KBM-7 (cell line): ENCODE measurements at places on chromosomes 1 and 21.

- DNase-seq, result no peak
Observed at GRCh38 chr1:208139434-208140045, 104.6 kb downstream of the PLXNA2 start.

DNA sequence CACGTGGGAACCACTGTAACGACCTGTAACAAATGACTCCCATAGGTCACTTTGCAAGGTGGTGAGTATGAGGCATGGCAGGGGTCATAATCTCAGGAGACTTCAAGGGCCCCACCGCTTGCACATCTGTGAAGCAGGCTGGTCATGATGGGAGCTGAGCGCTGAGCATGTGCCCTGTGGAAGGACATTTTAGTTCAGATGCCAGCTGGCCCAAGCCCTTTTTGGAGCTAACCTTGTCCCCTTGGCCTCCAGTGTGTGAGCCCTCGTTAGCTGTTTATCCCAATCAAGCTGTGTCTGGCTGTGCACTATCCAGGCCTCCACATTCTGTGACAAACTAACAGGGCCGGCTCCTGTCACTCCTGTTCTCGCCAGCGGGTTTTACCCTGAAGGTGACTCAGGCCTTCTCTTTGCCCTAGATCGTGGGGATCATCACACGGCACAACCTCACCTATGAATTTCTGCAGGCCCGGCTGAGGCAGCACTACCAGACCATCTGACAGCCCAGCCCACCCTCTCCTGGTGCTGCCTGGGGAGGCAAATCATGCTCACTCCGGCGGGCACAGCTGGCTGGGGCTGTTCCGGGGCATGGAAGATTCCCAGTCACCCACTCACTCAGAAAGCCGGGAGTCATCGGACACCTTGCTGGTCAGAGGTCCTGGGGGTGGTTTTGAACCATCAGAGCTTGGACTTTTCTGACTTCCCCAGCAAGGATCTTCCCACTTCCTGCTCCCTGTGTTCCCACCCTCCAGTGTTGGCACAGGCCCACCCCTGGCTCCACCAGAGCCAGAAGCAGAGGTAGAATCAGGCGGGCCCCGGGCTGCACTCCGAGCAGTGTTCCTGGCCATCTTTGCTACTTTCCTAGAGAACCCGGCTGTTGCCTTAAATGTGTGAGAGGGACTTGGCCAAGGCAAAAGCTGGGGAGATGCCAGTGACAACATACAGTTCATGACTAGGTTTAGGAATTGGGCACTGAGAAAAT, 7.6 kb downstream of the NPPA start:
- DNase-seq, result no peak

GRCh38 chr1:25051906-25052305, 121.8 kb upstream of the RUNX3 start:
- no peak for DNase-seq

DNA sequence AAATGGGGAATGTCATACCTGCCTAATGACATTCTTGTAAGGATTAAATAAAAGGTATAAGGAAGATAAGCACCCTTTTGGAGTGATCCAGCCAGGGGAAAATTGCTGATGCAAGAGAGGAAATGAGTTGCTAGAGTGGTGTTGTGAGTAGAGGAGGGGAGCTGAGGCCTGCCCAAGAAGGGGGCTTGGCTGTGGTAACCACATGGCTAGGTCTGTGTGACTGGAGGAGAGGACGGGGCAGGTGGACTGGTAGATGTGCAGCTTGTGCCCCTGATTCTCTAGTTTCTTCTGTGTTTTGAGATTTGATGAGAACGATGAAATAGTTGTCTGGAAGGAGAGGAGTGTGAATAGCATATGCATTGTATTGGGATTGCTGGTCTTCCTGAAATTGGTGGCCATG, 6.6 kb downstream of the TXLNA start:
- no peak for DNase-seq

GRCh38 chr1:57576756-57577155, 152.9 kb upstream of the DAB1 start:
- DNase-seq, result no peak

DNA sequence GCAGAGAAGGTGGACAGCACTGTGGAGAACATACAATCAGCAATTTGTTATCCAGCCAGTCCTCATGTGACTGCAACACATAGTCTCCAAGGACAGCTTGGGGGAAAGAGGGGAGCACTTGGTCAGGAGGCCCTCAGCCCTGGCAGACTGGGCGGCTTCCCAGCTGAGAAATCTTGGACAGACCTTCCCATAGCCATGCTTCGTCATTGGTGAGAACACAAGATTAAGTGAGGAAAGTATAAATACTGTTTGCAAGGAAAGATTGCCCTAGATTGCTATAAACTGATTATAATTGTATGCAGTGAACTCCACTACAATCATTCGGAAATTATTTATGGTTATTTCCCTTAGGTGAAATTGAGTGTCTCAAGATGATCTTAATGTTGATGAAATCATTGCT, 131.5 kb downstream of the LMX1A start:
- DNase-seq, result no peak

GRCh38 chr1:25247829-25248754, 838 bp upstream of the RSRP1 start:
- no peak for DNase-seq

DNA sequence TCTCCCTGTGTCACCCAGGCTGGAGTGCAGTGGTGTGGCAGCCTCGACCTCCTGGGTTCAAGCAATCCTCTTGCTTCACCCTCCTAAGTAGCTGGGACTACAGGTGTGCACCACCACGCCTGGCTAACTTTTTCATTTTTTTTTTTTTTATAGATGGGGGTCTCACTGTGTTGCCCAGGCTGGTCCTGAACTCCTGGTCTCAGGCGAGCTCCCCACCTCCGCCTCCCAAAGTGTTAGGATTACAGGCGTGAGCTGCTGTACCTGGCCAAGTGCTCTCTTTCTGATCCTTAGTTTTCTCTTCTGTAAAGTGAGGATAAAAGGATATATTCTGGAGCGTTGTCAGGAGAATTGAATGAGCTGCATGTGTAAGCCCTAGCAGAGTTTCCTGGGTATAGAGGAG, 68.7 kb downstream of the GALNT2 start:
- no peak for DNase-seq

- DNase-seq, result no peak
Observed at GRCh38 chr21:22250355-22250754, 1252.1 kb downstream of the NCAM2 start.

DNA sequence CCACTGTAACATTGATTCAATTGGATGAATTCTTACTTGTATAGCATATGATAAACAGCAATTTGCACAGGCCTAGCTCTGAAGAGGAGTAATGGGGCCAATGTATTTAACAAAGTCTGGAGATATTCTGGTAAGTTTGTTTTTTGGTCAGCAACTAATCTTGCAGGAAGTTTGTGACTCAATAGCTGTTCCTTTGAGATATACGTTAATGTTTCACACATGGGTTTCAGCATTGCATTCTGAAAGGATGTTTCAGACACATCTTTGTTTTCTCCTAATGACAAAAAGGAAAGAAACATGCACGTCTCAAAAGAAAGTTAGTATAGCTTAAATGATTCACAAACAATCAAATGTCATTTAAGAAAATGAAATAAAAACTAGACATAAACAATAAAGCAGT, 49.0 kb downstream of the LTN1 start:
- no peak for DNase-seq

DNA sequence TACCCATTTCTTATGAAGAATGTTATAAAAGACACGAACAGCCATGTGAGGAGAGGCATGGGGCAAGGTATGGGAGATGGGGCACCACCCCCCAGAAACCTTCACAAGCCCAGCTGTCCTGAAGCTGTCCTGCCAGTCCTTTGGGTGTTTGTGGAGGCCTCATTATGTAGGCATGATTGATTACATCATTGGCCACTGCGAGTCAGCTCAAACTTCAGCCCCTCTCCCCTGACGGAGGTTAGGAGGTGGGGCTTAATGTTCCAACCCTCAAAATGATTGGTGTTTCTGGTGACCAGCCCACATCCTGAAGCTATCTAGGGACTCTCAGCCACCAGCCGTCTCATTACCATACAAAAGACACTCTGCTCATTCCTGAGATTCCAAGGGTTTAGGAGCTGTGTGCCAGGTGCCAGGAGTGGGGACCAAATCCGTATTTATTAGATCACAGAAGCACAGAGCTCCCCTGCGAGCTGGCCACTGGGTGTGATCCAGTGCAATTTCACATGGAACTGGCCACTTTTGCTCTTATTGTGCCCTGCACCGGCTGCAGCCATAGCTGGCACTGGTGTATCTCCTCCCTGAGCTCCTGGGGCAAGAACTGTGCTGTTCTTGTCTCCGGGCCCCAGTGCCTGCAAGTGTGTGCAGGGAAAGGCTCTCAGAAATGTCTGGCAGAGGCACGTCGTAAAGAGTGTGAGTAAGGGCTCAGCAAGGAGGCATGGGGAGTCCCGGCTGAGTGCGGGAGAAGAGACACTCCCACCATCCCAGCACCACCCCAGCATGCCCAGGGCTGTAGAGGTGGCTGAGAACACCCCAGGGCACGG, 10.5 kb downstream of the KIAA1614 start:
- no peak for DNase-seq

GRCh38 chr1:5286244-5286643, 631.8 kb downstream of the AJAP1 start:
- peak; percentile 3 for DNase-seq
